NCI-H526 treated with DMSO at 0.1 percent for 48 hours (cell line): ENCODE measurements at places on chromosomes 2 and 18.

DNA sequence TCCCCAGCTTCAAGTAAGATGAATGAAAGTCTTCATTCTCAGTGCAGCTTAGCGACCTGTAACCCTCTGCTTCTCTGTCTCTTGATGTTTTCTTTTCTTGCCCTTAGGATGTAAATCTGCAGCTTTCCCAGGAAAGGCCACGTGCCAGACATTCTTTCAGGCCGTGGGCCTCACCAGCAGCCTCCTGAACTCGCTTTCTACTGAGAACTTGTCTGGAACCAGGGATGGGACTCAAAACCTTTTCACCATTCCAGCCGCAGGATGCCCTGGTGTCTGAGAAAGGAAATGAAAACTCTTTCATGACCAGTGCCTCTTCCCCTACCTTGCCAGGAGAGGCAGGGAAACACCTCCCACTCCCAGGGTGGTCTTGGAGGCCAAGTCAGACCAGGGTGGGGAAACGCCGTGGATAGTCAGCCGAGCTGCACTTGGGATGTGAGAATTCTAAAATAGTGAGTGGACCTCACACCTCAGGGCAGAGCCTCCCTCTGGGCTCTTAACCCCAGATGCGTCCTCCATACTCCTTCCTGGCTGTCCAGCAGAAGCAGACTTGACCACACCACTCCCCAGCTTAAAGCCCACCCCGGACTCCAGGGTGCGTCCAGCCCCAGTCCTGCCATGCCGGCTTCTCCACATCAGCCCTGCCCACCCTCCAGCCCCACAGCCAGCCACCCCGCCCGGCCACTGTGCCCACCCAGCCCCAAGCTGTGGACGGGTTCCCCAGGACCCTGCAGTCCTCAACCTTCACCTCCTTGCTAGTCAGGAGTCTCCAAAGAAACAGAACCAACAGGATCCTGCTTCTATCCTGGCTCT is 115.5 kb downstream of the TWIST2 start:
- DNase-seq, result no peak

- no peak for DNase-seq
Measured at GRCh38 chr2:197969391-197969893, 165.0 kb downstream of the PLCL1 start.

- DNase-seq, result no peak
Measured at GRCh38 chr2:180472133-180472532, 465.0 kb upstream of the CWC22 start.

- no peak for DNase-seq
Measured at GRCh38 chr2:204849892-204850291, 304.6 kb downstream of the PARD3B start.

- no peak for DNase-seq
Measured at GRCh38 chr2:41394541-41394940, 653.3 kb upstream of the PKDCC start.

DNA sequence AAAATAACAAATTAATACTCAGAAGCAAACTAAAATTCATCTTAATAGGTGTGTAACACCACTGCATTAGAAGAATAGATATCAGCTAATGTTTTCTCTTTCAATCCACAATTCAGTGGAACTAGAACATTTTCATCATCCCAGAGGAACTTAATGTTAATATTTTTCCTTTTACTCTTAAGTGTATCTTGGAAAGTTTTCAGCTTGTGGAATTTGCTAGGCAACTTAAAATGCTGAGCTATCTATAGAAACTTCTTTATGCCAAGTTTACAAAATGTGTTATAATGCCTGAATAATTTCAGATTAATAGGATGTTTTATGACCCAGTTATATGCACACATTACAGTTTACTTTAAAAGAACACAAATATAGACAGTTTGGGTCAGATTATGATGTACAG is 86.6 kb upstream of the FAM237A start:
- no peak for DNase-seq

- DNase-seq, result peak; percentile 58
Measured at GRCh38 chr18:49656073-49656692, 94.3 kb downstream of the LIPG start.

DNA sequence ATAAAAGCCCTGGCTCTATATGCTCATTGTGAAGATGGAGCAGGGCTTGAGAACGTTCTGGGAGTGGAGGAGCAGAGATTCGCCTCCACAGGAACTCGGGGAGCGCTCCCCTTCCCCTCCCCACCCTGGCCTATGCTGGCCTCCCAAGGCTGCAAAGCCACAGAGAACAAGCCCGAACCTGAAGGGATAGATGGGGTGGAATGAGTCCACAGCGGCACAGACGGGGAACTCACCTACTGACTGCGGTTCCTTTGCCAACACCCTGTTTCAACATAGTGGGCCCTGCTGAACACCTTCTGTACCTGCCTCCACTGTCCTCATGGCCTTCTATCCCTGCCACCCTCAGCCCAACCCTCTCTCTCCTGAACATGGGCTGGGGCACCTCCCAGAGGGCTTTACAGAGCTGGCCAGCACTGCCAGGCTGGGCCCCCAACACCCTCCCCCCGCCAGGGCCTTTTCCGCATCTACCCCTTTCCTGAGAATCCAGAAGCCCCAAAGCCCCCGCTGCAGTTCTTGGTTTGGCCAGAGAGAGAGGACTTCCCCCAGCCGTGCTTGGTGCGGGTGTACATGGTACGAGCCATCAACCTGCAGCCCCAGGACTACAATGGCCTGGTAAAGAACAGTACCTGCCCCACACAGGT is 41.5 kb downstream of the LMAN2L start:
- no peak for DNase-seq

GRCh38 chr2:217712431-217712830 is 290.4 kb downstream of the TNS1 start:
- DNase-seq, result no peak

GRCh38 chr18:27206411-27206810 is 21.3 kb upstream of the CHST9 start:
- DNase-seq, result no peak

- no peak for DNase-seq
Measured at GRCh38 chr2:35585972-35586371, 769.6 kb upstream of the CRIM1 start.

GRCh38 chr2:103785432-103785831 is 1023.6 kb downstream of the TMEM182 start:
- DNase-seq, result no peak

GRCh38 chr2:218618102-218618860 is 10.6 kb downstream of the PLCD4 start:
- no peak for DNase-seq

DNA sequence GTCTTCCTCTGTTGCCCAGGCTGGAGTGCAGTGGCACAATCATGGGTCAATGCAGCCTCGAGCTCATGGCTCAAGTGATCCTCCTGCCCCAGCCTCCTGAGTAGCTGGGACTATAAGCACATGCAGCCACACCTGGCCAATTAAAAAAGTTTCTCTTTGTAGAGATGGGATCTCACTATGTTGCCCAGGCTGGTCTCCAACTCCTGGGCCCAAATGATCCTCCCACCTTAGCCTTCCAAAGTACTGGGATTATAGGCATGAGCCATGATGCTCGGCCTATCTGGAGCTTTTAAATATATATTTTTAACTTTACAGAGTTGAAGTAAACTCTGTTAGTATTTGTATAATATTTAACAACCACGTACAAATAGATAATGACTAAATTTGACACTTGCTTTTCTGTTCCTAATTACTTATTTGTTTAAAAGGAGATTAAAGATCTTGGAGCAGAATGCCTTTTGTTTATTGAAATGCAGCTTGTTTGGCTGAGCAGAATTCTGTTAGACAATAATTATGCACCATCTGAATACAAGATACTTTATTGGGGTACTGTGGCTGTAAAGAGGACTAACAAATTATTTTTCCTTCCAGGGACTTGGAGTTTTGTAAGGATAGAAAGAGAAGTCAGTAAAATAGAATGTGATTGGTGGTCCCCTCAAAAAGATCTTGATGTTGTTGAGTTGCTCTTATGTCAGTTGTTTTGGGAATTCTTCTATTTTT is 175.0 kb downstream of the FMNL2 start:
- no peak for DNase-seq

DNA sequence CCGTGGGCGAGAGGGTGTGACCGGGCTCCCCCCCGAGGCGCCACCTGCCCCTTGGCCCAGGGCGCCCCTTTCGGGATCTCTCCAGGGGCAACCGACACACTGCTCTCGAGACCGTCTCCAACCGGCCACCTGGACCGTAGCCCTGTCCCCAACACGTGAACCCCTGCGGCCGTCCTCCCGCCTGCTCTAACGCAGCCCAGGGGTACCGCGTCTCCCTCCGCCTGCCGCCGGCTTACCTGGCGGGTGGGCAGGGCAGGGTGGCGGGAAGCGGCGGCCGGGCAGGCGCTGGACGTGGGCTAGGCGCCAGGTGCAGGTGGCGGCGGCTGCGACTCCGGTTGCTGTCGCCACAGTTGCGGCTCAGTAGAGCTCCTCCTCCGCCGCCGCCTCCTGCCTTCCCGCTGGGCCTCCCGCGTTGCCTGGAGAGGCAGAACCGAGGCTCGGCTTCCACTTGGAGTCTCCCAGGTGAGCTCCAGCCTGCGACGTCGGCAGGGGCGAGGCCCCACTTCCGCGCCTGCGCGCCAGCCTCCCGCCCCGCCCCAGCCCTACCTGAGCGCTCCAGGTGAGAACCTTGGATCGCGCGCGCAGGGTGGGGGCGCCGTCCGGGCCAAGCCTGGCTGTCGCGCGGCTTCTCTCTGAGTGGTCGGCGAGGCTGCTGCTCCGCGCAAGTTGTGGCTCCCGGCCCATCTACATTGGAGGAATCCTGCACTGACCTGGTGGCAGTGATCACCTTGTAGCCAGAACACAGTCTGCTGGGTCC is at the start of gene GALNT3:
Gene GALNT3 (minus strand): TSS at position 469 of the 757 bp plus-strand sequence. CDS start 23,547 bp downstream, outside the sequence.
- peak; percentile 82 for DNase-seq

GRCh38 chr2:173669271-173669853 is 295.8 kb downstream of the SP3 start:
- DNase-seq, result no peak

GRCh38 chr2:8986327-8986976 is 17.0 kb downstream of the MBOAT2 start:
- DNase-seq, result no peak

DNA sequence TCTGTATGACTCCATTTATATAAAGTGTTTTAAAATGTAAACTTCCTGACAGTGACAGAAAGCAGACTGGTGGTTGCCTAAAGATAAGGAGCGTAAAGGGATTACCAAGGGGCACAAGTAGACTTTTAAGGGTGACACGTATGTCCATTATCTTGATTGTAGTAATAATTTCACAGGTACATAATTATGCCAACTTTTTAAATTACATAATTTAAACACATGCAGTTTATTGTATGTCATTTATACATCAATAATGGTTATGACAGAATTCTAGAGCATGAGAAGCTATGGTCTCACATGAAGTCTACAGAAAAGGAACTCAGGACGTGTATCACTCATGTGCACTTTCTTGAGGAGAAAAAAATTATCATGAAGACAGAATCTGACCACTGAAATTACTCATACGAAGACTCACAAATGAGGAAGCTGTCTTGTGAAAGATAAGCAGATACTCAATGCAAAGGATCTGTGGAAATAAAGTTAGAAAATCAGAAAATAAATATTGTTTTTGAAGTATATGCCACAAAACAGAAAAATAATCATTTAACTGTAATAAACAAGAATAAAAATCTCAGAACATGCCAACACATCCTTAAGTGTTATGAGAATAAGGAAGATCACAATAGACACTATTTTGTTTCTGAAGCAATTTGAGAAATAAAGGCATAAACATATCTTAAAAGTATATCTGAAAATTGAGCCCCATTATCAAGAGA is 84.4 kb downstream of the TMEM131 start:
- no peak for DNase-seq

DNA sequence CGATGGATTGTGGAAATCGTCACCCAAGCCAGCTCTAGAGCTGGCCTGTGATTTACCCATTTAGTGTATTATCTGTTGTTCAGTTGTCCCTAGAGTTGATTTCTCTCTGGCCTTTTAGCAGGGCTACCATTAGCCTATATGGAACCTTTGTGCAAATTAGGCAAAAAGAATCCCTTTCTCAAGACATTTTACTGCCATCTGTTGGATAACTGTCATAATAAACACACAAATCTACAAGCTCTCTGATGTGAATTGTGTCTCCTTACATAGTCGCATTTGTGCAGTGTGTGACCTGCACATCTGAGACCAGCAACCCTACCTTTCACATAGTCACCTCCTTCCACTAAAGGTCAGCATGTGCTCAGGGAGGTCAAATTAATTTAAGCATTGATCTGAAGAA is 34.0 kb downstream of the LOXHD1 start:
- DNase-seq, result peak; percentile 7

- no peak for DNase-seq
Measured at GRCh38 chr2:16716024-16716423, 50.4 kb upstream of the CYRIA start.

GRCh38 chr2:129479892-129480291 is 499.6 kb upstream of the RAB6C start:
- DNase-seq, result no peak

DNA sequence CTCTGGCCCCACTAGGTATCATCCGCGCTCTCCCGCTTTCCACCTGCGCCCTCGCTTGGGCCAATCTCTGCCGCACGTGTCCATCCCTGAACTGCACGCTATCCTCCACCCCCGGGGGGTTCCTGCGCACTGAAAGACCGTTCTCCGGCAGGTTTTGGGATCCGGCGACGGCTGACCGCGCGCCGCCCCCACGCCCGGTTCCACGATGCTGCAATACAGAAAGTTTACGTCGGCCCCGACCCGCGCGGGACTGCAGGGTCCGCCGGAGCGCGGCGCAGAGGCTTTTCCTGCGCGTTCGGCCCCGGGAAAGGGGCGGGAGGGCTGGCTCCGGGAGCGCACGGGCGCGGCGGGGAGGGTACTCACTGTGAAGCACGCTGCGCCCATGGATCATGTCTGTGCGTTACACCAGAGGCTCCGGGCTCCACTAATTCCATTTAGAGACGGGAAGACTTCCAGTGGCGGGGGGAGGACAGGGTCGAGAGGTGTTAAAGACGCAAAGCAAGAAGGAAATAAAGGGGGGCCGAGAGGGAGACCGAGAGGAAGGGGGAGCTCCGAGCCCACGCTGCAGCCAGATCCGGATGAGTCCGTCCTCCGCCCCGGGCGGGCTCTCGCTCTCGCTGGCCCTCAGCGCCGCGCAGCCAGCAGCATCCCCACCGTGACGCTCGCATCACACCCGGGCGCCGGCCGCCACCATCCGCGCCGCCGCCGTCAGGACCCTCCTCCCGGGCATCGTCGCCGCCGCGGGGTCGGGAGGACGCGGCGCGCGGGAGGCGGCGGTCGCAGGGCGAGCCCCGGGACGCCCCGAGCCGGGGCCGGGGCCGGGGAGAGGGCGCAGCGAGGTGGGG is 664 bp downstream of the NETO1 start:
- no peak for DNase-seq

GRCh38 chr18:54612237-54612636 is 21.2 kb downstream of the DYNAP start:
- DNase-seq, result no peak
